Fibroblast of lung (primary cell): ENCODE measurements at places on chromosomes 16 and 17. TPM values are rescaled to one million over a fixed set of nuclear protein-coding genes. Genes with fewer than 3 reads are reported as not detected.

GRCh38 chr17:48100591-48101011, 677 bp downstream of the CBX1 start:
- DNase-seq = peak; percentile 66

DNA sequence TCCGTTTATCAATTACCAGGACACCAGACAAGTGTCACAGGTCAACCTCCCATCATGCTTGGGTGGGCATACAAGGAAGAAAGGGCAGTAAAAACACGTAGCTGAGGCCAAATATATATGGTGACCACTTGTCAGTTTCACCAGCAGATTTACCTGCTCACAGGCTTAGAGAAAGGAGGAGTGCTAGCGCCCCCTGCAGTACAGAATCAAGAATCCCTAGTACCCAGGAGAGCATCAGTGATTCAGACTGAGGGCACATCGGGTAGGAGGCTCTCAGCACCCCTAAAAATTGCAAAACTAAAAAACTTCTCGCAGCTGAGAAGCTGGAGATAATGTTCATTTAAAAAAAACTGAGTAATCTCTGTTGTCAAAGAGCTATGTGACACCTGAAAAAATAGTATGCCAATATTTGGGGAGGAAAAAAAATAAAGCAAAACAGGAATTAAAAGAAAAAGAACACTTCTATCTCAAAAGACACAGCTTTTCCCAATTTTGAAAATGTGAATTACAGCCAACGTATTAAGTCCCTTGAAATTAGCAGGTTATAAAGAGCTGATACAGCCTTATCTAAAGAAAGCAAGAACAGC, 21.2 kb upstream of the MON1B start:
- DNase-seq = peak; percentile 5

- no peak for DNase-seq
Measured at GRCh38 chr16:27118526-27118925, 51.8 kb downstream of the C16orf82 start.

GRCh38 chr17:82128287-82128686, 30.3 kb upstream of the FASN start:
- DNase-seq = no peak

- DNase-seq = no peak
Measured at GRCh38 chr17:46853896-46854444, 2.6 kb downstream of the WNT9B start.

DNA sequence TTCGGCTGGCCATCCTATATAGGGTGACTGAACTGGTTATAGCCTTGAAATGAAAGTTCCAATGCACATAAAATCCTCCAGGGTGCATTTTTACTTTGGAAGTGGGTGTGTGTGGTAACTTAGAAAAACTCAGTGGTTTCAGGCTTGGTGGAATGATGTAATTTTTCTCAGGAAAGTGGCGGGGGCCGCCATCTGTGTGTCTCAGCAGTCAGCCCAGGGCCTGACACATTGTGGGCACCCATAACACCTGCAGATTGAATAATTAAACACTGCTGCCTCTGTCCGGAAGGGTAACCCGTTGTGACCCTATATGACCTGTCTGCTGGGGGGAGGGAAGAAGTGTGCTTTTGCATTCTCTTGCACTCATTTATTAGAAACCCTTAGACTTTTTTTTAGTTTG, 2.2 kb upstream of the PDP2 start:
- DNase-seq = peak; percentile 65

GRCh38 chr17:48571024-48571818, 6.9 kb downstream of the HOXB4 start:
- peak; percentile 83 for DNase-seq

DNA sequence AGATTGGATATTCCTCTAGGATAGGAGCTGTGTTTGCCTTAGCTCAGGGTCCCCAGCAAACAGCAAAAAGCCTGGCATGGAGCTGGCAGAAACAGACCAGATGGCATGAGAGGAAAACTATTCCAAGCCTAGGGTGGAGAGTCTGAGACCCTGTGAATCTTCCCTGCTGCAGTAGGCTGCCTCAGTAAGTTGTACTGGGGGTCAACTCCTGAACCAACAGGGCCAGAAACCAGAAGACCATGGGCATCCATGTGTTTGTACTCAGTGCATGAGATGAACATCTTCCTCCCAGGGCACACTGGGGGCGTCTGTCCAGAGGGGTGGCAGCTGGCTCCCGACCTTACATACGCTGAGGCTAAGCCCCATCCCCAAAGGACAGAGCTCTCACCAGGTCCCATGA, 214.4 kb downstream of the C16orf78 start:
- DNase-seq = no peak

GRCh38 chr16:6837722-6838121, 494.9 kb upstream of the RBFOX1 start:
- no peak for DNase-seq

DNA sequence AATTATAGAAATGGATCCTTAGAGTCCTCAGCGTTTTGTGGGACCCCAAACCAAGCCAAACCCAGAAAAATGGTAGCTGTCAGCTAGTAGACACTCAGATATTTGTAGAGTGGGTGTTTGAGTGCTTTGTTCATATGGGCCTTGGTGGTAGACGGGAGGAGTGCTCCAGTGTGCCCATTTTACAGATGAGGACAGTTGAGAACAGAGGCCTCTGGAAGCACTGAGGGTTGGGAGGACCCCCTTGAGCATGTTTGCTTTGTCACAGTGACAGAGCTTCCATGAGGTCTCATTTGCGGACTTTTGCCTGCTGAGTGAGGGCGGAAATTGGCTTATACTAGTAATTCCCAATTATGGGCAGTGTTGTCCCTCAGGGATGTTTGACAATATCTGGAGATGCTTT, 111.7 kb downstream of the ABCC6 start:
- no peak for DNase-seq

DNA sequence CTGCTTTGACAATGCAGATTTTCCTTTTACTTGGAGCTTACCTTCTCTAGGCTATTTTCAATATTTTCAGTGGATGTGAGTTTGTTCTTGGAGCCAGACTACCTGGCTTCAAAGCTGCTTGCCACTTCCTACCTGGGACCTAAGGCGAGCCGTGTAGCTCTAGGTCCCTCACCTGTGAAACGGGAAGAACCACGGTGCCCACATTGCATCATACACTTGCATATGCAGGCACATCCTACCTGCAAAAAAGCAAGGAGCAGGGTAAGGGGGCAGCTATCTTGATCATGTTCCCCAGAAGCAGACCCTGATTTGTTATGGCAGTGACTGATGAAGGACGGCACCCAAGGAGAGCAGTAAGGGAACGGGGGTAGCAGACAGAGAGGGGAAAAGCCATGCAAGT, 27.0 kb upstream of the MPRIP start:
- DNase-seq = no peak

DNA sequence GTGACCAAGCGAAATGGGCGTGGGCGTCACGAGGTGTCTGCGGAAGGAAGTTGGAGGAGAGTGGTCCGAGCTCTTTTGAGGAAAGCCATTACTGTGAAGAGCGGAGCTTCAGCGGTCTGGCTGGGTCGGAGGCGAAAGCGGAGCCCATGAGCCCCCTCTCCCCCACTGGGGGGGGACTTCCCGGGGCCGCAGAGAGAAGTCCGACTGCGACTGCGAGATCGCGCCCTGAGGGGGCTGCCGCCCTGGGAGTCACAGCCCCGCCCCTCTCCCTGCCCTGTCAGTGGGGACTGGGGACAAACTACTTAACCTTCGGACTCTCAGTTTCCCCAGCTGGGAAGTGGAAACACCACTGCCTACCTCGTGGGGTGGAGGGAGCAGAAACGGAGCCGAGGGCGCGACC, 20.0 kb upstream of the ARL4D start:
- DNase-seq = no peak

- no peak for DNase-seq
Measured at GRCh38 chr16:87100306-87101058, 216.7 kb downstream of the C16orf95 start.

- DNase-seq = peak; percentile 88
Measured at GRCh38 chr16:59573528-59574271, 839.6 kb upstream of the GOT2 start.

- DNase-seq = no peak
Measured at GRCh38 chr17:39996800-39997199, 16.2 kb downstream of the PSMD3 start.

DNA sequence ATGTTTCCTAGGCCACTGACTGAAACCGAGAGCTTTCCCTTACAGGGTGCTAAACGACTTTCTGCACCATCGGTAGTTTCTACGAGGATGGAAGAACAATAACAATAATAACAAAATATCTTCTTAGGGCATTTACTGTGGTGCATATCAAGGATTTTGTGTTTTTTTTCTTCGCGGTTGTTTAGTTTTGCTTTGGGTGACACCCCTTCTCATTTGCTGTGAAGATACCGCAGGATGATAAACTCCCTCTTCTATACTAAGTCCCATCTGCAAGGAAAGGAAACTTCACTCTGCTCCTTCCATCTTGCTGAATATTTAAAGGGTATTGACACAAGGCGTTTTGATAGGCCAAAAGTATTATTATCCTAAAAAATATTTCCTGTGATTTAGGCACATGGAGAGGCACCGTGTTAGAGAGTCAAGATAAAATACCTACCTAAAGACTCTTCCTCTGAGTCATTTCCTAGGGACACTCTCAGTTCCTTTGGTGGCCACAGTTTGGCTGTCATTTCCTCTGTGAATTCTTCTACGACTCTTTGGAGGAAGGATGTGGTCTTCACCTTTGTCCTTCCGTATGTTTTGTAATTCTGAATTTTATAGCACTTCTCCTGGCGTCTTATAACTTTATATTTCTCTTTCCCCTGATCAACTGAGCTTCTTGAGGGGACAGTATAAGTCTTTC, 318.8 kb downstream of the CDH13 start:
- no peak for DNase-seq

DNA sequence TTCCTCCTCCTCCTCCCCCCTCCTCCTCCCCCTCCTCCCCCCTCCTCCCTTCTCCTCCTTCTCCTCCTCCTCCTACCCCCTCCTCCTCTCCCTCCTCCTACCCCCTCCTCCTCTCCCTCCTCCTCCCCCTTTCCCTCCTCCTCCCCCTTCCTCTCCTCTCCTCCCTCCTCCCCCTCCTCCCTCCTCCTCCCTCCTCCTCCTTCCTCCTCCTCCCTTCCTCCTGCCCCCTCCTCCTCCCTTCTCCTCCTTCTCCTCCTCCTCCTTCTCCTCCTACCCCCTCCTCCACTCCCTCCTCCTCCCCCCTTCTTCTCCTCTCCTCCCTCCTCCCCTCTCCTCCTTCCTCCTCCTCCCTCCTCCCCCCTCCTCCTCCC, 6.6 kb upstream of the PDP2 start:
- DNase-seq = no peak

DNA sequence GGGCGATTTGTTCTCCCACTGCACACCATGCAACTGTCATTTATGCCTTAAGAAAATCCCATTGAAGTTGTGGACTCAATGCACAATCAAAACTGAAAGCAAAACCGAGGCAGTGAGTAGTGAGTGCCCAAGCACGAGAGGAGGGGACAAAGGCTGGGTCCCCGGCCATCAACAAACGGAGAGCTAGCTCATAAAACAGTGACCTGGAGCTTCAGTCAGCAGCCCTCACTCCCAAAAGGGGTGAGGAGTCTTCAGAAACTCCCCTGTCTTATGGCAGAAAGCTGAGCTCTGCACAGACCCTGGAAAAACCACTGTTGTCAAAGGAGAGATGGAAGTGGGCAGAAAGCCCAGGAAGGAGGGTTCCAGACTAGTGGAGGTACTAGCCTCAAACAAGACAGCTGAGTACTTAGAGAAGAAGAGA, 96.9 kb downstream of the ADCY9 start:
- DNase-seq = peak; percentile 33

- no peak for DNase-seq
Measured at GRCh38 chr17:31513731-31514427, 122.4 kb downstream of the RAB11FIP4 start.

- DNase-seq = no peak
Measured at GRCh38 chr16:31253642-31254045, 6.1 kb upstream of the ITGAM start.

DNA sequence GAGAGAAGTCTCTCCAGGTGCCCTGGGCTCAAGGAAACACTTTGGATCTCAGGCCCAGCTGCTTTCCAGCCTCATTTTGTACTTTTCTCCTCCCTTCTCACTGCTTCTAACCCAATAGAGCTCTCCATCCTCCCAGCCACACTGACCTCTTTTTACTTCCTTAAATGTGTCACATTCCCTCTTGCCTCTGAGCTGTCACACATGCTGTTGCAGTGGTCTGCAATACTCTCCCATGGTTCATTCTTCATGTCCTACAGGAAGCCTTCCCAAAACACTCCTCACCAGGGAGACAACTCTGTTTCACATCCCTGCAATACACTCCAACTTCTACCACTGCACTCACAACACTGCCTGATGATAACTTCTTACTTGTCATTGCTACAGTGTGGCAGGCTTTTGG, 242.1 kb upstream of the DYNLRB2 start:
- DNase-seq = no peak

- no peak for DNase-seq
Measured at GRCh38 chr17:79117905-79118487, 43.4 kb downstream of the ENGASE start.

- peak; percentile 71 for DNase-seq
Measured at GRCh38 chr16:51641191-51641765, 490.2 kb upstream of the SALL1 start.

DNA sequence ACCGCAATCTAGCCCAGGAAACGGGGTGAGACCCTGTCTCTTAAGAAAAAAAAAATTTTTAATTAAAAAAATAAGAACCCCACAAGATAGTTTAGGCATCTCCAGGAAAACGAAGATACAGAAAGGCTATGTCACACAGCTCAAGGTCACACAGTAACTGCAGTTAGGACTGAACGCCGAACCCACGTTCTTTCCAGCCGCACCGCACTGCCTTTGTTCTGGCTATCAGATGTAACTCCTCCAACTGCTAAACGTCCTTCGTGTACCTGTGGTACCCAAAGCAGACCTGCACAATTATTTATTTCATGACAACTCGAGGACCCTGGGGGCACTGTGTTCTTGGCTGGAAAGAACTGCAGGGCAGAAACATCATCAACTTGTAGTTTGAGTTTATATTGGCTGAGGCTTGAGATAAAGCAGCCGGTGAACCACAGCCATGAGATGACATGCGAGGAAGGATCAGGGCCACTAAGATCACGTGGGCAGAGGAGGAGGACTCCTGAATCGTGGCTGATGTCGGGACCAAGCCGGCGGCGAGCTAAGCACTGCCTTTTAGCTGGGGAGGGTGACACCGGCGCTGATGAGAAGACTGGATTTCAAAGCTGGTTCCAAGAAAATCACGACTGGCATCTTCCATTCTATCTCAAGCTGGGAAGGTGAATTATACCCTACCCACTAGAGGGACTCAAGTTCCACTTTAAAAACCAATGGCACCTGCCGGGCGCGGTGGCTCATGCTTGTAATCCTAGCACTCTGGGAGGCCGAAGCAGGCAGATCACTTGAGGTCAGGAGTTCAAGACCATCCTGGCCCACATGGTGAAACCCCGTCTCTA, 20.7 kb upstream of the MNT start:
- DNase-seq = peak; percentile 58

Gene RCVRN
- not detected in 2 replicates for total RNA-seq

Gene PIRT
- not detected in 2 replicates for total RNA-seq

Gene GNG13
- total RNA-seq = not detected in 2 replicates

Gene NGFR
- total RNA-seq = under 0.01 and 0.17 TPM in 2 replicates

Gene CA7
- not detected in 2 replicates for total RNA-seq

Gene SLC13A5
- total RNA-seq = not detected in 2 replicates

Gene NECAB2
- under 0.01 and 0.17 TPM in 2 replicates for total RNA-seq

Gene SHISA9
- total RNA-seq = not detected in 2 replicates

Gene SEPHS2
- 19.3 and 26.6 TPM in 2 replicates for total RNA-seq

Gene PRSS36
- 0.17 TPM in 1 of 2 replicates, not detected in the other for total RNA-seq

Gene LPO
- not detected in 2 replicates for total RNA-seq

Gene GAST
- not detected in 2 replicates for total RNA-seq

Gene HBA1
- not detected in 2 replicates for total RNA-seq

Gene HOXB1
- total RNA-seq = not detected in 2 replicates

Gene CHTF8
- total RNA-seq = 39.0 and 55.7 TPM in 2 replicates

Gene SLC2A4
- total RNA-seq = under 0.01 TPM in 2 replicates

Gene RAI1
- total RNA-seq = 4.1 and 6.6 TPM in 2 replicates

Gene AXIN2
- 1.8 and 2.1 TPM in 2 replicates for total RNA-seq
